Hair follicle dermal papilla cell (primary cell): ENCODE measurements at places on chromosomes 12 and 14. TPM values are rescaled to one million over a fixed set of nuclear protein-coding genes. Genes with fewer than 3 reads are reported as not detected.

Gene DEGS2
- 0.16 TPM in 1 of 2 replicates, not detected in the other for total RNA-seq

Gene GPX2
- not detected in 2 replicates for total RNA-seq

Gene ZFYVE21
- total RNA-seq = 35.0 and 45.5 TPM in 2 replicates

Gene AQP6
- total RNA-seq = not detected in 2 replicates

Gene TAS2R8
- 0.12 TPM in 1 of 2 replicates, not detected in the other for total RNA-seq

Gene RAB35
- total RNA-seq = 39.0 and 40.4 TPM in 2 replicates

Gene TNFRSF1A
- 214 and 306 TPM in 2 replicates for total RNA-seq

Gene FITM1
- total RNA-seq = not detected in 2 replicates

Gene RPS6KA5
- total RNA-seq = 1.3 and 2.4 TPM in 2 replicates

Gene RFLNA
- total RNA-seq = 5.8 and 12.0 TPM in 2 replicates

Gene DGLUCY
- total RNA-seq = 60.0 and 63.4 TPM in 2 replicates

Gene ANO4
- not detected in 2 replicates for total RNA-seq

Gene FAM90A1
- 0.12 and 0.16 TPM in 2 replicates for total RNA-seq

Gene CCDC197
- total RNA-seq = not detected in 2 replicates

Gene RNU4-1
- total RNA-seq = under 0.01 TPM in 2 replicates

Gene ASPG
- under 0.01 TPM in 1 of 2 replicates, not detected in the other for total RNA-seq

Gene DPPA3
- total RNA-seq = not detected in 2 replicates

Gene TEX52
- total RNA-seq = not detected in 2 replicates

Gene DACT1
- total RNA-seq = 2.1 and 2.9 TPM in 2 replicates

Gene KLRG1
- total RNA-seq = 0.61 and 1.1 TPM in 2 replicates

Gene OR10A7
- not detected in 2 replicates for total RNA-seq

Gene DIO3
- 0.16 and 0.97 TPM in 2 replicates for total RNA-seq

Gene BDKRB1
- 0.61 and 0.65 TPM in 2 replicates for total RNA-seq

Gene NTF3
- 4.4 and 5.0 TPM in 2 replicates for total RNA-seq

Gene SLCO1B1
- total RNA-seq = not detected in 2 replicates

Gene OR6C2
- total RNA-seq = not detected in 2 replicates

Gene CLEC4C
- total RNA-seq = not detected in 2 replicates

Gene RASSF9
- 2.3 and 3.2 TPM in 2 replicates for total RNA-seq

Gene DNAH10
- total RNA-seq = 0.36 and 0.81 TPM in 2 replicates

Gene NRXN3
- 0.32 and 0.49 TPM in 2 replicates for total RNA-seq

Gene AMHR2
- total RNA-seq = not detected in 2 replicates

Gene CPNE8
- 13.1 and 15.1 TPM in 2 replicates for total RNA-seq

Gene ALDH6A1
- 29.5 and 31.3 TPM in 2 replicates for total RNA-seq

Gene GLIPR1L1
- total RNA-seq = not detected in 2 replicates

Gene KRT73
- total RNA-seq = not detected in 2 replicates

Gene RHEBL1
- total RNA-seq = 0.36 TPM in 1 of 2 replicates, not detected in the other

Gene ANKRD33
- not detected in 2 replicates for total RNA-seq

Gene KRT74
- total RNA-seq = not detected in 2 replicates

Gene CELA1
- not detected in 2 replicates for total RNA-seq

Gene SLC25A47
- 0.16 TPM in 1 of 2 replicates, not detected in the other for total RNA-seq

Gene ATN1
- total RNA-seq = 19.8 TPM in 2 replicates
